ENCODE measurements at places on chromosomes 3 and 15.
A peak's percentile ranks its signal among the peaks of the same experiment; 100 is the strongest.

- no peak for DNase-seq
These were observed 70.9 kb upstream of the ST8SIA2 start for GRCh38 chr15:92322566-92323355.

- DNase-seq: no peak
These were observed 53.8 kb downstream of the CMTM6 start for GRCh38 chr3:32448686-32449474.

GRCh38 chr3:155682426-155683343 is 62.2 kb downstream of the PLCH1 start:
- no peak for DNase-seq

GRCh38 chr15:85568261-85568808 is 187.9 kb downstream of the AKAP13 start:
- no peak for DNase-seq

- peak; percentile 37 for DNase-seq
These were observed 26.1 kb downstream of the TFRC start for GRCh38 chr3:196055683-196056270.

- no peak for DNase-seq
These were observed 354.6 kb downstream of the CNTN6 start for GRCh38 chr3:1447452-1447851.

GRCh38 chr3:158532099-158532734 is 38.8 kb upstream of the MLF1 start:
- DNase-seq: peak; percentile 55

DNA sequence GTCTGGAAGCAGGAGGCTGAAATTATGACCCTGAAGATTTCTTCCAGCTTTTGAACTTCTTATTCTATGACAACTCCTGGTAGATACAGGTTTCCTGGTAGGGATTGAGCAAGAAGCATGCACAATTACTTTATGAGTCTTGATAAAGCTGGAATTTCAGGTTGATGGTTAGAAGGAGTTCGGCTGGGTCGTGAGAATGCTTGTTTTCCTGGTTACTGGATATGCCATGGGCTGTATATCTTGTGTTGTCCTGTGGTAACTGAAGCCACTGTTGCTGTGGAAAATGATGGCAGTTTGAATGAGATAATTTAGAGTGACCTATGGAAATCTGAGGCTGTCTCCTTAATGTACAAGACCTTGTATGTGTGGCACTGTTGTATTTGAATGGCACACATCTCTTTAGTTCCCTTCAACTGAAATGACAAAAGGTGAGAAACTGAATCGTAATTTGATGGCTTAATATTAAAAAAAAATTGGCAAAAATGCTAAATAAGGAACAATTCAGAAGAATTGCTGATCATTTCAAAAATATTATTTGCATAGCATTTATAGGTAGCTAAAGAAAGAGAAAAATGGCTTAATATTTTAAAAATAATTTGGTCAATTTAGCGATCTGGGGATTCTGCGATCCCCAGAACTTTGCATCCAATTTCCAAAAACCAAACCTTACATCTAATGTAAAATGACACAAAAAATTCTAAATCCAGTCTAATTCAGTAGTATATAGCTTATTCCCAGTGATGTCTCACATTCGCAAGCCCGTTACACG is 1.1 kb upstream of the UBE2E1 start:
- no peak for DNase-seq

DNA sequence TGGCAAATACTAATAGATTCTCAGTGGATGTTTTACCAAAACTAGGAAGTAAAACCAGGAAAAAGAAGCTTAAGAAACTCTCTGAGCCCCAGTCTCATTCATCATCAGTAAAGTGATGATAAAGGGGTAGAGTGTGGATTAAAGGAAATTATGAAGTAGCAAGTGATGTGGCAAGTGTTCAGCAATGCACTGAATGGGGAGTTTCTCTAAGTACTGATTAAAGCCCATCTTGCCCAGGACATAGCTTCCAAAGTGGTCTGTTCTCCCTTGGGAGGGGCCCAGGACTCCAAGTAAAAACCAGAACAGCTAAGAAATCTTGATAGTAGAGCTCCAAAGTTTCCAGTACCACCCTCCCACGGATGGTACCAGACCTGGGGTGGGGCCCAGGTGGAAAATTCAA is 137.3 kb downstream of the WNT5A start:
- DNase-seq: no peak

GRCh38 chr15:65659502-65660052 is 37.8 kb downstream of the SLC24A1 start:
- DNase-seq: no peak

GRCh38 chr15:90018216-90018831 is 17.2 kb downstream of the ZNF710 start:
- DNase-seq: no peak

Data from EL (cell line).